ENCODE measurements at places on chromosomes 16 and 17. TPM values are rescaled to one million over a fixed set of nuclear protein-coding genes. Genes with fewer than 3 reads are reported as not detected.
A peak's percentile ranks its signal among the peaks of the same experiment; 100 is the strongest.

Gene CTRB2
- not detected for total RNA-seq

DNA sequence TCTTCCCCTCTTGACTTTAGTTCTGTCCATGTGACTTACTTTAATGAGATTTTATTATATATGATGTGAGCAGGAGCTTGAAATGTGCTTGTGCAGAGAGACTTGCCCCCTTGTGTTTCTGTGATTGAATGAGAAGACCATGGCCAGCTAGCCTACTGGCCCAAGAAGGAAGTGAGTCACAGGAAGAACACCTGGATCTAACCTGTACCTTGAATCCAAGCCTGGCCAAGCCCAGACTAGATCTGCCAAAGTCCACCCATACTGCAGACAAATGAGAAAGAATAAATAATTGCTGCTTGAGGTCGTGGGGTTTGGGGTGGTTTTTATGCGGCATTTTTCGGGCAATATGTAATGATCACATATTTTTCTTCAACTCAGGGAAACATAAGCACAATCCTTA is 9.6 kb downstream of the ABCA10 start:
- no peak for DNase-seq

Gene NECAB2
- total RNA-seq = not detected

- DNase-seq = peak; percentile 40
These were observed 85.1 kb downstream of the SLC39A11 start for GRCh38 chr17:73007407-73007806.

Gene MYH2
- total RNA-seq = not detected

- DNase-seq = no peak
These were observed 92.5 kb upstream of the PLCG2 start for GRCh38 chr16:81686391-81687130.

- no peak for DNase-seq
These were observed 37.2 kb upstream of the NAGLU start for GRCh38 chr17:42498828-42499227.

Gene NOD2
- total RNA-seq = 0.30 TPM
